ENCODE measurements at places on chromosomes 5 and 9. TPM values are rescaled to one million over a fixed set of nuclear protein-coding genes. Genes with fewer than 3 reads are reported as not detected.
A peak's percentile ranks its signal among the peaks of the same experiment; 100 is the strongest.

DNA sequence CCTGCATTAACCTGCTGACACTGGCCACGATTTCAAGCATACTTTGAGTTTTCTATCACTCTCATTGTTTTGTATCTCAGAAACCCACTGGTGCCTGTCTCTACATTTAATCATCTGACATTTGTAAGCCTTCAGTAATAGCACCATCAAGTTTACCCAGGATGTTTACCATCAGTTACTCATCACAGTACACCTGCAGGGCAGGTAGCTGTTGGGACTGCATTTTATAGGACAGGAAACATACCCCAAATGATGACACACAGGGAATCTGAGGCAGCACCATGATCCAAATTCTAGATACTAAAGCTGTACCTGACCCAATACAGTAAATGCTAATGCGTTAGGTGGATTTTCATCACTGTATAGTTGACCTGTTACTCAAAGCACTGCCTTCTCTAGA lies 114.2 kb downstream of the FEM1C start:
- H3K4me1 ChIP-seq = no peaks in the 10 kb centered on the region
- H3K36me3 ChIP-seq = no peaks in the 10 kb centered on the region
- no peak overlapping the region for H3K4me3 ChIP-seq
- H3K27me3 ChIP-seq = no peaks in the 10 kb centered on the region

- H3K27me3 ChIP-seq = no peaks in the 10 kb centered on the region
- H3K4me1 ChIP-seq = peaks cover 41% of the 10 kb centered on the region
- H3K4me3 ChIP-seq = peak within 1 kb of the TSS; percentile 46
- no peaks in the 10 kb centered on the region for H3K36me3 ChIP-seq
- peak within 1 kb of the TSS; percentile 59 for H3K27ac ChIP-seq
Observed at GRCh38 chr9:126326228-126327005, at the start of gene MVB12B. Gene MVB12B, plus strand, starts transcription at chr9:126326829. Its CDS starts 101 bp downstream, at chr9:126326930.

DNA sequence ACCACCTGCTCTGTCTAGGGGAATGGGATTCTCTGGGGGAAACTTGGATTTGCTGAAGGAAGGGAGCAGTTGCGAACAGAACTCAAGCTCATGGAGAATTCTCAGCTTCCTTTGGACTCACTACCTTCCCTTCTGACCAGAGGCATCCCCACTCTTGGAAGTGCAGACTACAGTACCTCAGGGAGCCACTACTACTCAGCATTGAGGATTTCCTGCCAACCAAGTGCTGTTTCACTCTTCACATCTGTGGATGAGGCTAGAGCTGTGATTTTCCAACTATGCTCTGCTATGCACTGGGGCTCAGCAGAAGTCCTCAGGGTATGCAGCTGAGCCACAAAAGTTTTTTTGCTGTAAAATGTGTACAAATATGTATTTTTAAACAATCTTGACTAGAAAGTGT lies 43.9 kb downstream of the MACROH2A1 start:
- H3K36me3 ChIP-seq = peaks cover 71% of the 10 kb centered on the region
- no peak overlapping the region for H3K27ac ChIP-seq
- no peaks in the 10 kb centered on the region for H3K4me1 ChIP-seq
- no peak for DNase-seq
- H3K4me3 ChIP-seq = no peak overlapping the region

- no peaks in the 10 kb centered on the region for H3K27me3 ChIP-seq
- no peak for DNase-seq
- no peaks in the 10 kb centered on the region for H3K36me3 ChIP-seq
- H3K4me3 ChIP-seq = no peak overlapping the region
- H3K27ac ChIP-seq = no peak overlapping the region
Observed at GRCh38 chr9:633461-633860, 208.0 kb upstream of the DMRT1 start.

GRCh38 chr5:71640408-71640807 lies 53.3 kb downstream of the MCCC2 start:
- no peak for DNase-seq
- no peak overlapping the region for H3K4me3 ChIP-seq
- H3K27me3 ChIP-seq = no peaks in the 10 kb centered on the region

- no peak overlapping the region for H3K27ac ChIP-seq
Observed at GRCh38 chr9:118635416-118635815, 733.8 kb downstream of the BRINP1 start.

DNA sequence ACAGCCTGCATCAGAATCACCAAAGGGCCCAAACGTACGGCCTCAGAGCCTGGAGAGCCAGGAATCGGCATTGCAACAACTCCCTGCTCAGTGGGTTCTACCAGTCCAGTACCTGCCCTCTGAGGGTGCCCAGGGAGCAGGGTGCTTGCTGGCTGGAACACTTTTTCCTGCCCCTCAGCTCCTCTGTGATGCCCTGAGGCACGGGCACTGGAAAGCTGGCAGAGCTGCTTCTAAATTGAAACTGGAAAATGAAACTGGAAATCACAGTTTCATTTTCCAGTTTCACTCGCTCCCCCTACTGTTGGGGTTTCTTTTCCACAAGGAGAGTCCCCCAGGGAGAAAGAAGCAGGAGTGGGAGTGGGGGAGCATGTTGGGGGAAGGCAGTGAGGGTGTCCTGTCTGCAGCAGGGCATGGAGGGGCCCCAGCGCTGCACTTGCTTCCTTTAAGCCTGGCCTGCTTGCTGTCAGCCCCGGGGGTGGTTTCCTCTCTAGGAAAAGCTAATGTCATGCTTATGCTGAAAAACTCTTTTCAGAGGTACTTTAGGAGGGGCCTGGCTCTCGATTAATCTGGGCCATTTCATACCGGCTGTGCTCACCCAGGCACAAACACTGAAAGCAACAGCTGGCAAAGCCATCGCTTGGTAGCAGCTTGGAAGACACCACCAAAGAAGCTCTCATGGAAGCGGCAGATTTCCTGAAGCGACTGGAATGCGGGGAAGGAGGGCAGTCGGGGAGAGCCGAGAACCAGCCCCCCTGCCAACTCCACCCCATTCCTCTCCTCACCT lies 26.2 kb downstream of the IRF1 start:
- DNase-seq = peak; percentile 30
- no peaks in the 10 kb centered on the region for H3K27me3 ChIP-seq
- H3K4me3 ChIP-seq = peak overlapping the region; percentile 59
- no peaks in the 10 kb centered on the region for H3K36me3 ChIP-seq
- peak overlapping the region; percentile 69 for H3K27ac ChIP-seq
- peaks cover 67% of the 10 kb centered on the region for H3K4me1 ChIP-seq

- H3K36me3 ChIP-seq = no peaks in the 10 kb centered on the region
- H3K4me1 ChIP-seq = no peaks in the 10 kb centered on the region
- H3K4me3 ChIP-seq = no peak overlapping the region
- no peak overlapping the region for H3K27ac ChIP-seq
- DNase-seq = no peak
Observed at GRCh38 chr9:16426716-16427115, 443.8 kb downstream of the BNC2 start.

- no peaks in the 10 kb centered on the region for H3K27me3 ChIP-seq
- no peak for DNase-seq
- no peak overlapping the region for H3K4me3 ChIP-seq
Observed at GRCh38 chr9:3500044-3500443, 25.8 kb downstream of the RFX3 start.

DNA sequence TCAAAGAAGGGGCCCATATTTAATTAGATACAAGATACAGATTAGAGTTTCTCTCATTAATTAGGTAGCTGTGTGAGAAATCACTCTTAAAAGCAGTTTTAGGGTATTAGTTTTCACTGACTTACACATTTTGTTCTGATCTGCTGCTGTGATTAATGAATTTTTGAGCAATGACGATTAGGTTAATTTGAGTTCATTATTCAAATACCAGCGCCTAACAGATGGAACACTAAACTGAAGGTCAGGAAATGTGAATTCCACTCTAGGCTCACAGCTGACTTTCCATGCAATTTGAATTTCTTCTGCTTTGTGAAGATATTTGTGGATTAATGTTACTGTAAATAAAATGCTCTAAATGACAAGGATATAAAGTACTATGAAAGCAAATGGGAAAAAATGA lies 380.6 kb downstream of the ADGRV1 start:
- H3K4me1 ChIP-seq = no peaks in the 10 kb centered on the region
- H3K27me3 ChIP-seq = no peaks in the 10 kb centered on the region
- no peak overlapping the region for H3K4me3 ChIP-seq
- DNase-seq = no peak
- H3K36me3 ChIP-seq = no peaks in the 10 kb centered on the region

GRCh38 chr5:124052201-124052600 lies 540.2 kb downstream of the CSNK1G3 start:
- no peaks in the 10 kb centered on the region for H3K27me3 ChIP-seq
- no peaks in the 10 kb centered on the region for H3K4me1 ChIP-seq
- H3K4me3 ChIP-seq = no peak overlapping the region
- H3K36me3 ChIP-seq = no peaks in the 10 kb centered on the region

Gene FOXI1
- total RNA-seq = not detected

Gene INSL6
- total RNA-seq = not detected

Gene LAMC3
- 4.5 TPM for total RNA-seq

Gene CCNO
- not detected for total RNA-seq

Gene MLANA
- total RNA-seq = not detected

Gene ABO
- total RNA-seq = not detected

Measured in naive thymus-derived CD4-positive, alpha-beta T cell (primary cell).